ENCODE measurements at places on chromosomes 5 and 9.

DNA sequence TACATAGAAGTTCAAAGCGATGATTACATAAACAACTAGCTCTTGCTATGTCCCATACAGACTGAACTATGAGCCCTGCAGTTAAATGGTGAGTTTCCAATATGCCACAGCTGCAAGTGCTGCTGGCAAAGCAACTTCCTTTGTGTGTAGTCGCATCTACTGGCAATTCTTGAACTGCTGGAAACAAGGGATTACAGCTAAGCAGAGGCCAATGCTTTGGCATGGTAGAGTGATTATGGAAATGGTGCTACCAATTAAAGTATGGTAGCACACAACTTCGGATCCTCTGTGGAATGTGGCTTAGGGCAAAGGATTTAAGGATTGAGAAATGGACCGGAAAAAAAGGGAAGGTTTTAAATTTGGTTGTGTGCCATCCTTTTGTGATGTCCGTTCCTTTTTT, 856.6 kb downstream of the MAT2B start:
- no peak overlapping the region for H3K4me3 ChIP-seq
- no peaks in the 10 kb centered on the region for H3K36me3 ChIP-seq
- no peak overlapping the region for H3K27ac ChIP-seq
- H3K27me3 ChIP-seq, result no peaks in the 10 kb centered on the region
- DNase-seq, result no peak
- H3K4me1 ChIP-seq, result no peaks in the 10 kb centered on the region

DNA sequence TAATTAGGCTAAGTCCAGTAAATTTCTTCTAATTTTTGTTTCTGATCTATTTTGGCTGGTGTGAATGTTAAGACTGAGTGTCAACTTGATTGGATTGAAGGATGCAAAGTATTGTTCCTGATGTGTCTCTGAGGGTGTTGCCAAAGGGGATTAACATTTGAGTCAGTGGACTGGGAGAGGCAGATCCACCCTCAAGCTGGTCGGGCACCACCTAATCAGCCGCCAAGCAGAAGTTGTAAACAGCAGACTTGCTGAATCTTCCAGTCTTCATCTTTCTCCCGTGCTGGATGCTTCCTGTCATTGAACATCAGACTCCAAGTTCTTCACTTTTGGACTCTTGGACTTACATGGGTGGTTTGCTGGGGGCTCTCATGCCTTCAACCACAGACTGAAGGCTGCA, 21.4 kb upstream of the MLLT3 start:
- H3K36me3 ChIP-seq, result no peaks in the 10 kb centered on the region
- peaks cover 8% of the 10 kb centered on the region for H3K4me1 ChIP-seq

GRCh38 chr5:57693488-57694305, 211.1 kb upstream of the ACTBL2 start:
- no peaks in the 10 kb centered on the region for H3K4me1 ChIP-seq
- no peaks in the 10 kb centered on the region for H3K36me3 ChIP-seq

DNA sequence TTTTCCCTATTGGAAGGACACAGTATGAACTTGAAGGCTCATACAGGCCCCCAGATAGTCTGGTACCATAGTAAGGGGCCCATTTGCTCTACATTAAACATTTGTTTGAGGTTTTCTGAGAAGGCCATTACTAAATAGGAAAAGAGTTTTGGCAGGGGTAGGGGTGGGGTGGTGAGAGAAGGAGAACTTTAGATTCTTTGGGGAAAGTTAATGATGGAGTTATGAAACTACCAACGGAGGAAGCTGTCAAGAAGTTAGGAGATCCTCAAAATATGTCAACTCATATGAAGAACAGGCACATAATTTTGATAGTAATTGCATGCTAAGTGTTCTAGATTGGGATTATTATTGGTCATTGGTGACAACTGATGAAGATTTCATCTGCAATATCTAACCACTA, 114.7 kb downstream of the TAF11L14 start:
- no peak overlapping the region for H3K27ac ChIP-seq
- no peak for DNase-seq

DNA sequence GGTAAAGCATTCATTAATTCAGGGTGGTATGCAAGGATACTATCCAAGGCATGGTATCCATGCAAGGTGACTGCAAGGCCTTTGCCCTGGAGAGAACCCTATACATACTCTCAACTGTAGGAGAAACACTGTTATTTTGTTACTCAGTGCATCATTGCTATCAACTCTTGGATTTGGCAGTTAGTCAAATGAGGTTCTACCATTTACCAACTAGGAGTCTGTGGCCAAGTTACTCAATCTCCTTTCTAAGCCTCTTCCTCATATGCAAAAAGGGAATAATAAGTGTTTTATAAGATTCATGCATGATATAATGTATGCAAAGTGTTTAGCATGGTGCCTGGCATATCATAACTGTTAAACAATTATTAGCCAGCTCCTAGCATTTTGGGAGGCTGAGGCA, 4.0 kb downstream of the PCDHGC3 start:
- peaks cover 54% of the 10 kb centered on the region for H3K27me3 ChIP-seq
- H3K27ac ChIP-seq, result no peak overlapping the region
- no peak overlapping the region for H3K4me3 ChIP-seq
- no peak for DNase-seq
- H3K36me3 ChIP-seq, result no peaks in the 10 kb centered on the region

GRCh38 chr9:131125038-131125287, 423 bp upstream of the NUP214 start:
- peak overlapping the region; percentile 98 for H3K4me3 ChIP-seq
- H3K27ac ChIP-seq, result peak overlapping the region; percentile 90
- H3K27me3 ChIP-seq, result no peaks in the 10 kb centered on the region
- peaks cover 25% of the 10 kb centered on the region for H3K36me3 ChIP-seq
- H3K4me1 ChIP-seq, result peaks cover 25% of the 10 kb centered on the region

DNA sequence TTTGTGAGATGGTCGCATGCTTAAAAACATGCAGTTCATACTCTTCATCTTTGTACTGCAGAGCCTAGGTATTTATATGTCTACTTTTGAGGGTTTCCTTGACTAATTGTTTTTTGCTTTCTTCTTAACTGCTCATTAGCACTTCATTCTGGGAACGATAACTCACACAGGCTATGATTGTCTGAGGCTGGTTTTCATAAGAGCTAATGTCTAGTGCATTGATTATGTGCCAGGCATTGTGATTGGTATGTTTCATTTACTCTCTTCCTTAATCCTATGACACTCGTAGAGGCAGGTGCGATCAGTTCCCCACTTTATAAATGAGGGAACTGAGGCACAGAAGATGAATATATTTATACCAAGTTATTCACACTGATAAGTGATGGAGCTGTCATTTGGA, 93.6 kb downstream of the INSYN2B start:
- no peak overlapping the region for H3K4me3 ChIP-seq
- DNase-seq, result no peak
- H3K4me1 ChIP-seq, result no peaks in the 10 kb centered on the region
- H3K27me3 ChIP-seq, result no peaks in the 10 kb centered on the region
- peaks cover 14% of the 10 kb centered on the region for H3K36me3 ChIP-seq

DNA sequence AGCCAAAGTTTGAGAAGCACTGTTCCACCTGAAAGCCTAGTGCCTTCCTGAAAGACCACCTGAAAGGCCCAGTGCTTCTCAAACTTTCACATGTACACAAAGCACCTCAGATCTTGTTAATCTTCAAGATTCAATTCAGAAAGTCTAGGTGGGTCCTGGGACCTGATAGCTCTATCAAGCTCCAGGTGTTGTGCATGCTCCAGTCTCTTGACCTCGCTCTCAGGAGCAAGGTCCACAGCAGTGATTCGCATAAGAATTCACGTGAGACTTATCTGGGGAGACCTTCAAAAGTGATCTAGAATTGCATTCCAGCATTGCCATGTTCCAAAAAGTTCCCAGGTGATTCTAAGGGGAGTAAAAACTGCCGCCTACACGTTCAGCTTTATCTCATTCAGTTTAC, 102.1 kb downstream of the PIK3R1 start:
- peaks cover 11% of the 10 kb centered on the region for H3K4me1 ChIP-seq
- H3K27ac ChIP-seq, result no peak overlapping the region
- peaks cover 2% of the 10 kb centered on the region for H3K27me3 ChIP-seq
- H3K36me3 ChIP-seq, result no peaks in the 10 kb centered on the region

DNA sequence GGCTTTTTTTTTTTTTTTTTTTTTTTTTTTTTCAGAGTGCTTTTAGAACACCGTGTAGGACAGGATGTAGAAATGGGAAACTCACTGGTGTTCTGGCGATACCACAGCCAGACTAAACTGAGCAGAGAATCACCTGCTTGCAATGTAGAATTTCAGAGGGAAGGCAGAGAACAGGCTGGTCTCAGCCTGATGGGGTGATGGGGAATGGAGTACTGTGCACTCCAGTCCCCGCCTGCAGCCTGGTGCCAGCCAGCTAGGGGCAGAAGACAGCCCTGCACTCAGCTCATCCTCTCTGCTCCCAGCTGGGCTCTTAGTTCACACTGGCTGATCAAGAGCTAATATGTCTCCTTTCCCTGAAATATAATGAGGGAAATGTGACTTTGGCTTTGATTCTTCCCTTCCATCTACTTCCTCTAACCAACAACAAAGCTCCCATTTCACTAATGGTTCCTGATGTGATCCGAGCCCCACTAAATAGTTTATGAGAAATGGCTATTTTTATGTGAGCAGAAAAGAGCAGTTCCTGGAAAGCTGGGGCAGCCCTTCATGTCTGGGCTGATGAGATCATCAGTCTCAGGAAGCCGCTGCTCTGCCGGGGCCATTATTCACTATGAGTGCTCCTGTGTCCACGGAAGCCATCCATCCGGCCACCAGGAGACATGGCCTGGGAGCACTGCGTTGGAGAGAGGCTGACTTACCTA, 209.7 kb downstream of the GADD45G start:
- H3K27me3 ChIP-seq, result peaks cover 2% of the 10 kb centered on the region
- no peak overlapping the region for H3K27ac ChIP-seq
- H3K4me1 ChIP-seq, result no peaks in the 10 kb centered on the region
- H3K4me3 ChIP-seq, result no peak overlapping the region
- H3K36me3 ChIP-seq, result no peaks in the 10 kb centered on the region

DNA sequence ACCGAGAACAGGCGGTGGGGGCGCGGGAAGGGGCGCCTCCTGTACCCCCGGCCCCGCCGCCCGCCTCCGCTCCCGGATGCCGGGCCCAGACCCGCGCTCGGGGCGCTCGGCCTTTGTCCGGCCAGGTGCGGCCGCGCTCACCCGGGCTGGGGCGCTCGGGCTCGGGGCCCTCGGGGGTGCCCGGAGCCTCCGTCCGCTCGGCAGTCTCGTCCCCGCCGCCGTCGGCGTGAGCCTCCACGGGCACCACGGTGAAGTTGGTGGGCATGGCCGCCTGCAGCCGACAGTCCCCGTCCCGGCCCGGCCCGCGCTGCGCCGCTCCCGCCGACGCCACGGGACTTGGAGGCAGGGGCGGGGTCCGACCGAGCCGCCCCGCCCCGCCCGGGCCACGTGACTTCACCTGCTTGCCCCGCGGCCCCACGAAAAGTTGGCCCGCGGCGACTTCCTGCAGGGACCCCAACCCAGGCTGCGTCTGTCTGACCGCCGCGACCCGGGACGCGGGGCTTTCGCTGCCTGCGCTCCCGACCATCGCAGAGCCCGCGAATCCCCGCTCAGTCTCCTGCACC, at the start of gene SLC12A7:
Gene SLC12A7 (minus strand): TSS at position 337 of the 563 bp plus-strand sequence. CDS start 72 bp downstream, at position 265.
- H3K27ac ChIP-seq, result peak within 1 kb of the TSS; percentile 69
- H3K27me3 ChIP-seq, result no peaks in the 10 kb centered on the region
- no peaks in the 10 kb centered on the region for H3K36me3 ChIP-seq
- DNase-seq, result peak; percentile 65
- peaks cover 43% of the 10 kb centered on the region for H3K4me1 ChIP-seq

GRCh38 chr9:97966493-97966892, 16.6 kb upstream of the ANP32B start:
- no peaks in the 10 kb centered on the region for H3K4me1 ChIP-seq
- no peak overlapping the region for H3K27ac ChIP-seq
- peaks cover 4% of the 10 kb centered on the region for H3K27me3 ChIP-seq

GRCh38 chr9:99105152-99106043, 485 bp downstream of the TGFBR1 start:
- peaks cover 50% of the 10 kb centered on the region for H3K4me1 ChIP-seq
- H3K36me3 ChIP-seq, result no peaks in the 10 kb centered on the region
- peak overlapping the region; percentile 93 for H3K4me3 ChIP-seq
- H3K27ac ChIP-seq, result peak overlapping the region; percentile 51

Data from CD4-positive, CD25-positive, alpha-beta regulatory T cell (primary cell).